ENCODE measurements at places on chromosomes 12 and 14.

GRCh38 chr12:121812320-121812871, 8.6 kb downstream of the SETD1B start:
- DNase-seq: no peak

DNA sequence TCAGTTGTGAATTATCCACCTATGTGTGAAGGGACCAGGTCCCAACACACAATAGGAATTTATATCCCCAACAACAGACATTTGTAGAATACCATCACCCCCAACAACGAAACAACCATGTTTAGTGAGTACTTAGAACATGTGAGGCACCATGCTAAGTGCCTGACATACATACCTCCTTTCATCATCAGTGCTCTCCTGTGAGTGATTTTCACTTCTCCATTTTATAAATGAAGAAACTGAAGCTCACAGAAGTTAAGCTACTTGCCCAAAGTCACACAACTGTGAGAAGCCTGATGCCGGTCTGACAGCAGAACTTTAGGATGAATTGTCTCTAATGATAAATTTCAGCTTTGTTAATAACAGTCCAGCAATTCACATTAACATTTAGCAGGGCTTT, 35.4 kb downstream of the SPTB start:
- DNase-seq: no peak

GRCh38 chr14:87628129-87628528, 364.9 kb downstream of the GALC start:
- no peak for DNase-seq

- no peak for DNase-seq
These were observed 20.6 kb downstream of the PRPF39 start for GRCh38 chr14:45104561-45104960.

DNA sequence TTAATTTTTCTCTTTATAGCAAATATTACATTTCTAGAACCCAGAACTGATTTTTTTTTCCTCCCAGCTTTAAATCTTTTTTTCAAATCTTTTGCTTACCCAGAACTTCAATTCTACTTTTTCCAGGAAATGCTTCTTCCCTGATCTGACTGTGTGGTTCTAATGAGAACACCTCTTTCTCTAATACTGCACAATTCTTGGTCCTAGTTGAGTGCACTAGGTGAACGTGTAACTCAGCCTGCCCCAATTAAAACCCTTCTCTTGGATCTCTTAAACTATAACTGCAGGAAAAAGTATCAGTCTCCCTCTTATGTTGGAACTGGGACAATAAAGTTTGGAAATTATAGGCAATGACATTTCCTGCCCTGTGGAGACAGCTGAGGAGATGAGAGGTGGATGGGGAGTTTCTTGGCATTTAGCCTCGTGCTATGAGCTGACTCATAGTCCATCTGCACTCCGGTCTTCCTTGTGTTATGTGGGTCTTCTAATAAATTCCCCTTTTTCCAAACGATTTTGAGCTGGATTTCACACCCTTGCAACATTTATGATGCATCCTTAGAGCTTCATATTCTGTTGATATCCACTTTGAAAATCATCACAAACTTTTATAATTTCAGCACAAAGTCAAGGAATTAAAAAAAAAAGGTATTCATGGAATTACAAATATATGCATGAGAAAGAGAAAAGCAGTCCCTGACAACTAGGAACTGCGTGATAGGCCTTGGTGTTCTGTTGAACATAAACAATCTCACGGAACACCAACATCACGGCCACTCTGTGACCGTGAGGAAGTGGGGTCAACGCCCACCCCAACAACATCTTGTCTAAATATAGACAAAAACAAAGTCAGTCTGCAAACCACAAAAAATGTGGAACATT, 52.4 kb downstream of the BRMS1L start:
- no peak for DNase-seq

DNA sequence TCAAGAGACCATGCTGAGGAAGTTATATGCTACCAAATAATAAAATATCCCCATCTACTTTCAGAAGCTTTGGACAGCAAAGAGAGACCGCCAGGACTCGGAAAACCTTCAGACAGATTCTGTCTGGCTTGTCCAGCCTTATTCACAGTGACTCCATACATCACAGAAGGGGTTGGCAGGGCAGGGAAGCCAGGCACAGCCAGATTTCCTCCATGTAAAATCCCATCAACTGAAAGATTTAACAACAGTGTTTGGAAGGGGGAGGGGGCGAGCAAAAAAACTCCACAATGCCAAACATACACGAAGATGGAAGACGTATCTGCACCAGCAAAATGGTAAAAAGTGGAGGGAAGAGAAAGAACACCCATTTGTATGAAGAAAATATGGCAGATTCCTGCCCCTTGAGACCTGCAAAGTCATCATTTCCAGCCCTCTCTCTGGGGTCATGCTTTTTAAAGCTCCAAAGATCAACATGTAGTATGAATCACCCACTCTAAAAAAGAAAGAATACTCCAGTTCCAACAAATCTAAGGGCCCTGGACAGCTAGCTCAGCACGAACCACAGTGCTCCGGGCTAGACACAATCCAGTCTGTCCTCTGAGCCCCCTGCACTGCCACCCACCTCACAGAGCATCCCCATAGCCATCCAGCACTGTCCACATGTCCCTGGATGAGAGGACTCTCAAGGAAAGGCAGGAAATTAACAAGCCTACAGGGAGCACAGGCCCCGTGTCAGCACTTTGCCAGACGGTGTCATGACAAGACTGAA, 116.4 kb downstream of the DICER1 start:
- DNase-seq: no peak

Measured in DND-41 (cell line).